ENCODE measurements at places on chromosomes 6 and 20.

DNA sequence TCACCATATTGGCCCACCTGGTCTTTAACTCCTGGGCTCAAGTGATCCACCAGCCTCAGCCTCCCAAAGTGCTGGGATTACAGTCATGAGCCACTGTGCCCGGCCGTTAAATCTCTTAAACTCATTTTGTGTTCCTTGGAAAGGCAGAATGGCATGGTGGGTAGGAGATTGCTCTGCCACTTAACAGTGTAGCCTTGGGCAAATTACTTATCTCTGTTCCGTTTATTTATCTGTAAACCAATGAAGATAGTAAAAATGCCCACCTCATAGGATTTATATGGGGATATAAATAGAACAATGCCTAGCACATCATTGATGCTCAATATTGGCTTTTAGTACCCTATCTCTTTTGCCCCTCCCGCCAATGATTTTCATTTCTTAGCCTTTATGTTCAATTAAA is 7.2 kb upstream of the PIM1 start:
- no peak for DNase-seq

- peak; percentile 30 for DNase-seq
Observed at GRCh38 chr6:33343953-33344611, 26.5 kb upstream of the ZBTB22 start.

DNA sequence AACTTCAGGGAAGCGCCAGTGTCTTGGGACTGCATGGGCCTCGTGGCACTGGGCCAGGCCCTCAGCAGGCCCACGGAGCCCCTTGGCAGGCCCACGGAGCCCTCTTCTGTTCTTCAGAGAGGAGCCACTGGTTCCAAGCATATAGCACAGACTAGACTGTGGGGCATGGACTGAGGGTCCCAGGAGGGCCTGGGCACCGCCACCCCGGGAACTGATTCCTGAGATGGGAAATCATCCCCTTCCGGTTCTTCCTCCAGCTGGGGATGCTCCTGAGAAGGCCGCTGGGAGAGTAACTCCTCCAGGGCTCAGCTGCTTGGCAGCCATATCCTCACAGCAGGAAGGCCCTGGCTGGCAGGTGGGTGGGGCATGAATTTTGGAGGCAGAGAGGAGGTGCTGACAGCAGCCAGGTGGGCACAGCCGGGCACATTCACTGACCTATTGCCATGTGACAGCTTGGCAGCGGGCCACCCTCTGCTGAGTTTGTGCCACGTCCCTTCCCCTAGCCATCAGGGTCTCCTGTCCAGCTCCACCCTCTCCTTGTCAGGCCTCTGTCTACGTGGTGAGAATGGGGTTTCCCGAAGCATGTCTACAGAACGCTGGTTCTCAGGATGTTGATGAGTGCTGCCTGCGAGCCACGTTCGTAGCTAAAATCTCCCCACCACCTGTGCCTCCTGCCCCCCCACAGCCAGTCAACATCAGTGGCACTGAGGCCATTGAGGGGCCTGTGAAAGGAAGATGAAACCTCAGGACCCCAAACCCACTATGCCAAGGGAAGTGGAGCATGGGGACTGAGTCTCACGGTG is 152.1 kb downstream of the TAF4 start:
- no peak for DNase-seq

- DNase-seq: no peak
Observed at GRCh38 chr6:40804905-40805304, 217.7 kb upstream of the LRFN2 start.

DNA sequence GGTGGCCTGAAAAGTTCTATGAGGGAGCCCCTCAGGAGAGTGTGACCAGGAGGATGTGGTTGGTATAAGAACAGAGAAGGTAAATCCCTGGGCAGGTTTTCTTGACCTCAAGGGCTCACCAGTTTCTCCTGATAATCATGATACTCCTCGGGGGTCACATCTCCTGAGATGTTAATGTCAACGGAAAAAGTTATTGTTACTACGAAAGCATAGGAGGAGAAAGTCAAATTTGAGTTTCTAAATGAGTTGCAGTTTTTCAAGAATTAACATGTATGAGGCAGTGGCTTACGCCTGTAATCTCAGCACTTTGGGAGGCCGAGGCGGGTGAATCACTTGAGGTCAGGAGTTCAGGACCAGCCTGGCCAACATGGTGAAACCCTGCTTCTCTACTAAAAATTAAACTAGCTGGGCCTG is 23.4 kb downstream of the MGME1 start:
- no peak for DNase-seq

DNA sequence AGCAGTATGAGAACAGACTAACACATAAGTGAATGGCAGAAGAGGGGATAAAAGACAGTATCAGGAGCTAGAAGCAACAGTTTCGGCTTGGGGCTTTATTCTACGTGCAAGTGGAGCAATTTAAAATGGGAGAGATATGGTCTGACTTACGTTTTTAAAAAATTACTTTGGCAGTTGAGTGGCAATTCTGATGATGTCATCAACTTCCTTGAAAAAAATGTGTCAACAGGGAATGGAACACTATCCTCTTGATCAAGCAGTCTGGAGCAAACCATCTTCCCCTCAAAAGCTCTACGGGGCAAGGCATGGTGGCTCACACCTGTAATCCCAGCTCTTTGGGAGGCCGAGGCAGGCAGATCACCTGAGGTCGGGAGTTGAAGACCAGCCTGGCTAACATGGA is 24.1 kb downstream of the PTPRT start:
- no peak for DNase-seq

DNA sequence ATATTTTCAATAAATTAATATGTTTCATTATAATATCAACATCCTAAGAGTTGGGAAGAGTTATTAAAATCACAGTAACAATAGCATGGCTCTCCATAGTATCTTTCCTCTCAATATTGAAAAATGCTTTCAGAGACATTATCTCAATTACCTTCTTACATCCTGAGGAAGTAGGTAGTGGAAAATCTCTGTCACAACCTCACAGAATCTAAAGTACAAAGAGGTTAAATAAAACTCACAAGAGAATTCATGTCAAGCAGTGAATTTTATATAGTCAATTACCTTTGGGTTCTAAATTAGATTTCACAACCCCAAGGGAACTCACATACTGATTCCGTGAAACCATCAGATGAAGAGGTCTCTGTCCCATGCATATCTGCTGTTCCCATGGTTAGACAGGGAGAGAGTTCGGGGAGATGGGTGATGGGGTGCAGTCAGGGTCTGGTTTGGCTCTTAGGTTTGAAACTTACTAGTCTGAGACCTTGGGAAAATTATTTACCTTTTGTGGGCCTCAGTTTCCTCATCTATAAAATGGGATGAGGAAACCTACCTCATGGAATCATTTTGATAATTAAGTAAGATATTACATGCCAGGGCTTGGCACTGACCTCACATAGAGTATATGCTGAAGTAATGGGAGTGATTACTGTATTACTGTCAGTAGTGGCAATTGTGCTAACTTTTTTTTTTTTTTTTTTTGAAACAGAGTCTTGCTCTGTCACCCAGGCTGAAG is 74.0 kb upstream of the SNX9 start:
- no peak for DNase-seq

All from activated CD8-positive, alpha-beta memory T cell treated with anti-CD3 and anti-CD28 coated beads for 1 hour (primary cell).